ENCODE measurements at places on chromosomes 2 and 18.

- DNase-seq, result no peak
These were observed 911.6 kb downstream of the EPHA4 start for GRCh38 chr2:220660277-220661145.

GRCh38 chr18:48785091-48785614 lies 165.6 kb downstream of the SMAD7 start:
- peak; percentile 16 for DNase-seq

- no peak for DNase-seq
These were observed 1042.3 kb upstream of the NRXN1 start for GRCh38 chr2:52074130-52074719.

DNA sequence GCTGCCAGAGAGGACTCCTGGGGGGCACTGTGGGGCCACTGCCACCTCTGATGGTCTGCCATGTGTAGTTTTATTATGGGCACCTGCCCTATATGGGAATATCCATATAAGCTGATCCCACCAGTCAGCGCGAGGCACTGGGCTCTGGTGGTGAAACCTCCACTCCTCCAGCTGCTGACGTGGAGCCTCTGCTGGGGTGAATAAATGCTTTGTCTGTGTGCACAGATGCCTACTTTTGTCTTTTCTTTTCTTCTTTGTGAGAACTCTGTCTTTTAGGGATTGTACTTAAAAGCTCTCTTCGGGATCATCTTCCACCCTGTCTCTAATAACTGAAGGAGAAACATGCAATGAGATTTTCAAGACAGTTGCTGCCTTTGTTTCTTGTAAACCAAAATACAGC lies 68.9 kb upstream of the NCK2 start:
- DNase-seq, result no peak

DNA sequence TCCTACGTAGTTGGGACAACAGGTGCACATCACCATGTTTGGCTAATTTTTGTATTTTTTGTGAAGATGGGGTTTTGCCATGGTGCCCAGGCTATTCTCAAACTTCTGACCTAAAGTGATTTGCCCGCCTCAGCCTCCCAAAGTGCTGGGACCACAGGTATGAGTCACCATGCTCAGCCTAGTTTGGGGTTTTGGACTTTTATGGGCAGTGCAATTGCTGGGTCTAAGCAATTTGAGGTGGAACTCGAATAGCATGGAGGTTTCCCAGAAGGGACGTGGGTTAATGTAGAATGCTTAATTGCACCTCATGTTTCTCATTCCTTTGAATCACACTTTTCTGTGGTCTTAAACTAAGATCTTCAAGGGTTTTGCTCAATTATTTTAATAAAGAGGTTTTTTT lies 102.3 kb upstream of the EPHA4 start:
- no peak for DNase-seq

GRCh38 chr2:175156534-175156933 lies 11.5 kb downstream of the ATF2 start:
- DNase-seq, result no peak

DNA sequence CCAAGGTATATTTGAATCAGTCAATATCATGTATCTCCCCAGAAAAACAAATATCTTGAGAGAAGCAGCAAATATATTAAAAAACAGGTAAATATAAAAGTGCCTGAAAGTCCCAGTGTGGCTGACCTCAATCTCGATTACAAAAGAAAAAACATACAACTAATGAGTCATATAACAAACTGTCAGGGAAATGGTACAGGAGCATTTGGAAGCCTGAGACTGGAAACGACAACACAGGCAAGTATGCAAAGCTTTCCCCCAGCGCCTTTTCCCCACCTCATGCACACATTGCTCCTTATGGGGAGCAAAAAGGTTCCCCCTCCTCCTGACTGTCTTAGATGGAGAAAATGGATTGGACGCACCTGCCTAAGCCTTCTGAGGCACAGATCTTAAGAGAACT lies 230.7 kb downstream of the TMX3 start:
- DNase-seq, result no peak

GRCh38 chr2:168587307-168587706 lies 131.2 kb downstream of the CERS6 start:
- no peak for DNase-seq

DNA sequence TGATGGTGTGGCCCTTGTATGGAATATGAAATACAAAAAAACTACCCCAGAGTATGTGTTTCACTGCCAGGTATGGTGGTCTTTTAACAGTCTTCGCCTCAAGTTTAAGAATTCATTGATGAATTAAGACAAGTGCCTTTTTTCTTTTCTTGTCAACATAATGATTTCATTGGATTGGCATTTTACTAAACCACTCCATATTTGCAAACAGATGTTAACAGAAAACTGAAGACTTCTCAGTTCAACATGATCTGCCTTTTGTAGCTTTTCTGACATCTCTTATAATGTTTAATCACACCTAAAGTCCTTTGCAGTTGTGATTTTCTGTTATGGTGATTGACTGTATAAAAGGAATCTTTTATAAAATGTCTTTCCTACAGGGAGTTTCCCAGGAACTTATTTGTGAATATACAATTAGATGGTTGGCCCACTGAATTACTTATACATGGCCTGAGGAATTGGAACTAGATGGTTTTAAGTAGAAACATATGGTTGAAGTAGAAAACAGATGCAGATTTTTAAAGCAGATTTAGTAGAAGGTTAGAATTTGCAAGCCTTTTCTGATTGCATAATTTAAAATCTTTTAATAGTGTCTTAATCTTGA lies 39.7 kb downstream of the DYNC1I2 start:
- no peak for DNase-seq

DNA sequence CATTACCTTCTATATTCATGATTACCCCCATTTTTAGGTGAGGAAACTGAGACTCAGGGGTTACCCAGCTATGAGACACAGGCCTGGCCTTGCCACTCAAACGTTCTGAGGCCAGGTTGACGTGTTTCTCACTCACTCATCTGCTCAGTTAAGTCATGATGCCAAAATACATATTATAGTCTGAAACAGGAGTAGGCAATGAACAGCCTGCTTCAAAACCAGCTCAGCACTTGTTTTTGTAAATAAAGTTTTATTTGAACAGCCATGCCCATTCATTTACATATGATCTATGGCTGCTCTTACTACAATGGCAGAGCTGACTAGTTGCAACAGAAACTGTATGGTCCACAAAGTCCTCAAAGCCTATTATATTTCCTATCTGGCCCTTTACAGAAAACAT lies 74.1 kb upstream of the SMAD2 start:
- DNase-seq, result no peak

GRCh38 chr2:239150125-239151011 lies 250.5 kb downstream of the HDAC4 start:
- no peak for DNase-seq

- DNase-seq, result no peak
These were observed 146.3 kb downstream of the MTCL1 start for GRCh38 chr18:8851659-8852058.

Measured in activated naive CD8-positive, alpha-beta T cell treated with anti-CD3 and anti-CD28 coated beads for 36 hours (primary cell).